ENCODE measurements at places on chromosomes 4 and X. TPM values are rescaled to one million over a fixed set of nuclear protein-coding genes. Genes with fewer than 3 reads are reported as not detected.

DNA sequence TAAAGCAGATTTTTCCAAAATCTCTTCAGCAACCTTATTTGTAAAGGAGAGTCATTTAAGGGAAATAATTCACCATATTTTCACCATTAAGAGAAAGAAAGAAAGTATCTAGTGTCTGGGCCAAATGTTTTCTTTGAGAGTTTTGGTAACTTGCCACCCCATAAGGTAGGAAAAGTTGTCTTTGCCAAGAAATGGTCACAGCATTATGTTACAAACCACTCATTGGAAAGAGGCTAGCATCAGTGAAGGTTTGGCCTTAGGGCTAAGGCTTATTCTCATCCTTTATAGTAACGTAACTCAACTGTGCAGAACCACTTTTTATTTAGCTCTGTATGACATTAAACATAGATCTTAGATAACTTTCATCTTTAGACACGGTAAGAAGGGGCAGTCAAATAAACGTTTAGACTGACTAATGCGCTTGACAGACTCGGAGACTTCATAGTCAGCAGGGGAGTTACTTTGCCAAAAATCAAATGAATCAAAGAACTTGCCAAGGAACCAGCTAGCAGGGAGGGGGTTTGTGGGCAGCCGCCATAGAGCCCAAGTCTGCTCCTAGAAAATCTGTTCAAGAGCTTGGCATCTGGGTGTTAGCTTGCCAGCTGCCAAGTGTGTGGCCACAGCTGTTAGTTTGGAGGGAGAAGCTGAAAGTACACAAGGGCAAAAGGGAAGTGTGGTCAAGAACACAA, 182.8 kb upstream of the GRID2 start:
- peak; percentile 31 for DNase-seq

GRCh38 chrX:102765217-102765616, 44.7 kb downstream of the GPRASP3 start:
- DNase-seq, result no peak

DNA sequence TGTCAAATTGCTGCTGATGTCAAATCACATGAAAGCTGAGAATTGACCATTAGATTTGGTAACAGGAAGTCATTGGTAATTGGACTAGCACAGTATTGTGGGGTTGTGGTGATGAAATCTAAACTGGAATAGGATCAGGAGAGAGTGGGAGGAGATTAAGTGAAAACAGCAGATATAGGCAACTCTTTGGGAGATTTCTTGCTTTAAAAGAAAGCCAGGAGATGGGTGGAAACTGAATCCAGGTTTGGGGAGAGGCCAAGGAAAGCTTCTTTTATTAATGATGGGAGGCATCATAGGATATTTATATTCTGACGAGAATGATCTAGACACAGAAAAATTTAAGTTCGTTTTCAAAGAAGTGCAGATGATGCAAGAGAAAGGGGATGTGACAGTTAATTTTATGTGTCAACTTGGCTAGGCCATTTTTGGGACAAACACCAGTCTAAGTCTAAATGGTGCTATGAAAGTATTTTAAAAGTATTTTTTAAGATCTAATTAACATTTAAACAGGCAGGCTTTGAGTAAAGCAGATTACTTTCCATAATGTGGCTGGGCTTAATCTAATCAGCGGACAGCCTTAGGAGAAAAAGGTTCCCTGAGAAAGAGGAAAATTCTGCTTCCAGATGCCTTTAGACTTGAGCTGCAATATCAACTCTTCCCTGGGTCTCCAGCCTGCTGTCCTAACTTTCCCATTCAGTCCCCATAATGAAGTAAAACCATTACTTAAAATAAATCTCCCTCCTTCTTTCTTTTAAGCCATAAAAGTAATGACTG, 24.7 kb downstream of the SEC24D start:
- DNase-seq, result no peak

DNA sequence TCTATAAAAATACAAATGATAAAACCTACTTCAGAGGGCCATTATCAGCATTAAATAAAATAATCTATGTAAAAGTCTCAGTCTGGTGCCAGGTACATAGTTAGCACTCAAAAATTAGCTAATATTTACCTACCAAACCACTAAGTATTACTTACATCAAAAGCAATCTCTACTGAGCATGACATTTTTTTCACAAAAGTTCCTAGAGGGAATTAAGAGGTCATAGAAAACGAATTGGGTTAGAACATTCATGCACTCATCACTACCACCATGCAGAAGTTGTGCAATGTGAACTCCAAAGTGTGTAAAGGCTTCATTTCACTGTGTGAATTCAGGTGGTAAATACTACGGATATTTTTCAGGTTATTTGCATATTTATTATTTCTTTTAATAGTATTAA, 209.5 kb upstream of the FGF13 start:
- DNase-seq, result no peak

- no peak for DNase-seq
These were observed 48.0 kb upstream of the TRIM2 start for GRCh38 chr4:153156263-153156662.

DNA sequence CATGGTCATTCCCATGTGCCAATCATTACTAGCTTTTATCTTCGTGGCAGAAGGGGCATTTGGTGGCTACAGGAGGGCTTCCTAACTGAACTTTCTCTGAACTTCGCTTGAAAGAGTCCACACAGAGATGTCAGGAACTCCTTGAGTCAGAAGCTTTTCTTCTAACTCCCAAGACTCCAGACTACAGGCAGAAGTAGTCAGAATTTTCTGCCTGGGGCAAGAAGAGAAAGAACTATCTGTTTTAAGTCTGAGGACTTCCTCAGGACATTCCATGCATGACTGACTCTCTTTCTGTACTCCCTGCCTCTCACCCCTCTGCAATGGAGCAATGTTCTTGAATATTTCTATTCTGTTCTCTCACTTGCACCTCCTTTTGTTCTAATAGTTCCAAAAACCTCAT, 170.5 kb upstream of the TBC1D9 start:
- DNase-seq, result no peak

- no peak for DNase-seq
These were observed 11.6 kb downstream of the SYTL4 start for GRCh38 chrX:100720301-100720700.

DNA sequence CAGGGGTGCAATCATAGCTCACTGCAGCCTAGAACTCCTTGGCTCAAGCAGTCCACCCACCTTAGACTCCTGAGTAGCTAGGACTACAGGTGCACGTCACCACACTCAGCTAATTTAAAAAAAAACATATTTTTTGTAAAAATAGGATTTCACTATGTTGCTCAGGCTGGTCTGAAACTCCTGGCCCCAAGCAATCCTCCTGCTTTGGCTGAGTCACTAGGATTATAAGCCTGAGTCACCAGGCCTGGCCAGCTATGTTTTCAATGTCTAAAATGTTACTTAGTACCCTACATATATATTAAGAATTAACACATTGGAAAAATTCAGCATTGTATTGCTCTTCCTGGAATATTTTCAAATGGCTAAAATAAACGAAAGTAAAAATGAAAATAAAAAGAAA, 37.5 kb downstream of the PNPLA4 start:
- DNase-seq, result no peak

DNA sequence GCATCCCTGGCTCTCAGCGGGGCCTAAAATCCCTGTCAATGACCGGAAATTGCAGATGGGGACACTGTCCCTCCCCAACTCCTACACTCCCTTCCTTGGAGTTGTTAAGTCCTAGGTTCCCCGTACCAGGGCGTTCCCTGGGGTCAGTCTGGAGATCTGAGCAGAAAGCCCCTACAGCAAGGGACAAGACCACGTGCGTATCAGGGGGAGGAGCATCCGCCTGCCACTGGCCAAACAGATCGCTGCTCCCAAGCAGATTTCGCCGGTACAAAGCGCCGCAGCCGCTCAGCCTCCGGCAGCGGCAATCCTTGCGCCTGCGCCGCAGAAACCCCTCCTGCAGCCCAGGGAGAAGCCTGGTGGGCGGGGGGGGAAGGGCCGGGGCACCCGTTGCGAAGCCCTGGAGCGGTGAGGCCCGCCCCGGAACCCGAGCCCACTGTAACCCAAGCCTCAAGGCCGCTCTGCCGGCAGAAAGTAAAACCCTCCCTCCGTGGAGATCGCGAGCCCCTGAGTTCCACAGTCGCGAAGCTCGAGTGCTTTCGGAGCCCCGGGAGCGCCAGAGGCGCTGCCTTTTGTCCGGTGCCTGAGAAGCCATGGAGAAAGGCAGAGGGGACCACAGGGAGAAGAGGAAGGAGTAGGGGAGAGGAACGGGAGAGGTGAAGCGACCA, 2.7 kb downstream of the CRMP1 start:
- DNase-seq, result peak; percentile 28

DNA sequence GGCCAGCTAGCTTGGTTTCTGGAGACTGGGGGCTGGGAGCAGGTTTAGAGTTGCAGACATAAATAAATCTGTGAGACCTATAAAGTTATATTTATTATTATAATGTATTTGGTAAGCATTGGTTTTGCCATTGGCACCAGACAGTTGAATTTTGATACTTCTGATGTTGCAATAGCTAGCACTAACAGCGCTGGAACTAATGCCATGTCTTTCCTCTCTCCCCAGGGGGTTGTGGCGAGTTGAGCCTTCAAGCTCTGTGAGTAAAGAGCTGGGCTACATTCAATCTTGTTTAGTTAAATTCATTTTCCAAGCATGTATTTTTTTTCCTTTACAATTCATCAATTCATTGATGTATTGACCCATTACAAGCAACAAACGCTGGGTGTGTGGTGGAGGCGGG, 358.7 kb upstream of the NR3C2 start:
- no peak for DNase-seq

DNA sequence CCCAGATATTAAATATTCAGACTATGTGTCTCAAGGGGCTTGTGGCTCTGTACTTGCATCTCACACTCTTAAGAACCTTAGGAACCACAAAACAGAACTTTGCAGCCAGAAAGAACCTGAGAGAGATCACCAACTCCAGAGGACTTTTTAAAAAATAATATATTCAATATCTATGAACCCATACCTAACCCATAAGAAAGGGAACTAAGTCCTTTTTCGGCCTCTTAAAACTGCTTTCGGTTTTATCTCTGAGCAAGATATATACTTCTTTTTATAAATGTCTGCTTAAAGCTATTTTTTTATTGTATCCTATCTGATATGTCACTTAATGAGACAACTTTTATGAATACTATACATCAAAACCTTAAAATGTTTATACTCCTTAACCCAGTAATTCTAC, 10.9 kb downstream of the SMARCA1 start:
- no peak for DNase-seq

GRCh38 chr4:57200799-57201327, 90.7 kb upstream of the IGFBP7 start:
- DNase-seq, result no peak

GRCh38 chr4:121479808-121480207, 99.0 kb upstream of the QRFPR start:
- DNase-seq, result no peak

- DNase-seq, result no peak
These were observed 182.6 kb downstream of the GABRB1 start for GRCh38 chr4:47213971-47214370.

DNA sequence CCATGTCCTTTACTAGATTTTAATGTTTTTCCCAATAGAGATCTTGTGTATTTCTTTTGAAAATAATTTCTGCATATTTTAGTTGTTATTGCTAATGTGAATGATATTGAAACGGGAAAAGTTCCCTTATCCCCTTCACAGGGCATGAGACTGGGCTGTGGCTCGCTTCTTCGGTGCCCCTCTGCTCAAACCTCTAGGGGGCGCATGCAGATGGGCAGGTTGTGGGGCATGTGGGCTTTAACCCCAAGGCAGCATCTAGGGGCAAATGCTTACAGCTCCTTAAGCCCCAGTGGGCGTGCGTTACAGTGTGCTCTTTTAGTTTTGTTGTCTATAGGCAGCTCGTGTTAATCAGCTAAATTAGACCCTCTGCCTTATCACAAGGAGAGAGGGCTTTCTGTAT, 194.7 kb downstream of the OPHN1 start:
- DNase-seq, result no peak

GRCh38 chrX:19863212-19863856, 24.1 kb downstream of the SH3KBP1 start:
- DNase-seq, result peak; percentile 46

- DNase-seq, result no peak
These were observed 105.3 kb downstream of the SPCS3 start for GRCh38 chr4:176425035-176425434.

- peak; percentile 54 for DNase-seq
These were observed 298.8 kb upstream of the TAPT1 start for GRCh38 chr4:16524911-16525554.

DNA sequence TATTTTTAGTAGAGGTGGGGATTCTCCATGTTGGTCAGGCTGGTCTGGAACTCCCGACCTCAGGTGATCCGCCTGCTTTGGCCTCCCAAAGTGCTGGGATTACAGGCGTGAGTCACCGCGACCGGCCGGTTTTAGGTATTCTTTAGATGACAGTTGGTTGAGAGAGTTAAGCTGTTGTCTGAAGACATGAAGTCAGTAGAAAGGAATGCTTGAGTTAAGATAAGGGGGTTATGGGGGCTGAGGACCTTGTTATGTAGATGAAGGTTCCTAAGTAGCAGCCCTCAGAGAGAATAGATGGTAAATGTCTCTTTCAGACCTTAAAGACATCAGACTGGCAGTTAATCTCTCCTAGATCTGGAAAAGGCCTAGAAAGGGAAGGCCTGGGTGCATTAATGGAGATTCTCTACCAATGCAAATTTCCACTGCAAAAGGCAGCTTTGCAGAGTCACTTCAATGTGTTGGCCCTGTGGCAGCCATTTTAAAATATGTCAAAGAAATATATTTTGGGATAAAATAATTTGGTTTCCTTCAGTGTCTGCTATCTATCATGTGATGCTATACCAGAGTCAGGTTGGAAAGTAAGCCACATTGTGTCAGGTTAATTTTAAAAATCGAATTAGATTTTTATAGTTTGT, 6.4 kb upstream of the ZNF674 start:
- DNase-seq, result no peak

DNA sequence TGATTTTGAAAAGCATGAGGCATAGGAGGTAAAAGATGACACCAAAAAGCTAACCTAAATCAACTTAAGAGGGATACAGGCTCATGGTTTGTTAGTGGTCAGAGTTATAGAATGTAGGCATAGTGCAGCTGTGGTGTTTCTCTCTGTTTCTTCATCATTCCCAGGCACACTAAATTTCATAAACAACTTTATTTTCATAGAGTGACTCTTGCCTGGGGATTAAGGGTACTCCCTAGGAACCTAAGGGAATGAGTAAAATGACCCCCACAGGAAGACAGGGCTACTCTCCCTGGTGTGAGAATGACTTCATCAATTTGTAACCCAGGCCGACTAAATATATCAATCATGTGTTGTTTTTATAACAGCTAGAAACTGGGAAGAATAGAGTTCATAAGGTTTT, 11.1 kb downstream of the FABP2 start:
- no peak for DNase-seq

DNA sequence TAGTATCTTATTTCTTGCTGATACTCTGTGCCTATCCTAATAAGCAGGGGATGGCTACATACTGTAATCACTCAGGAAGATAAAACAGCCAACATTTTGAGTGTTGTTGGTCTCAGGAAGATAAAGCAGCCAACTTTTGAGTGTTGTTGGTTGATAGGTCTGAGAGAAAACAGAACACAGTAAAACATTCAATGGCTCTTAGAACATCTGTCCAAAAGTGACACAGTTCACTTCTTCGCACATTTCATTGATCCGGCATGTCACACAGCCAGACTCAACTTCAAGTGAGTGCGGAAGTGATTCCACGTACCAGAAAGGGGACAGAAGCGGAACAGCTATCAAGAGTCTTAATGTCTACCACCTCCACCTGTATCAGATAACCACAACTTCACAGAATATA, 87.3 kb upstream of the DMD start:
- DNase-seq, result no peak

The SHOX gene
- polyA plus RNA-seq, result not detected

The CTAG1A gene
- polyA plus RNA-seq, result not detected

The XAGE3 gene
- polyA plus RNA-seq, result not detected

The CPE gene
- 13.3 TPM for polyA plus RNA-seq

The CCDC160 gene
- not detected for polyA plus RNA-seq

The UGT2B15 gene
- polyA plus RNA-seq, result not detected

The VCX2 gene
- polyA plus RNA-seq, result not detected

The APBB2 gene
- polyA plus RNA-seq, result 9.4 TPM

The MAGEE1 gene
- 1.2 TPM for polyA plus RNA-seq
